ENCODE measurements at places on chromosomes 7 and 10.

GRCh38 chr7:113872981-113873380 lies 45.8 kb downstream of the PPP1R3A start:
- DNase-seq: no peak

- no peak for DNase-seq
Measured at GRCh38 chr7:22723637-22724036, 3.4 kb upstream of the IL6 start.

- DNase-seq: no peak
Measured at GRCh38 chr10:49688920-49689319, 9.5 kb downstream of the C10orf53 start.

DNA sequence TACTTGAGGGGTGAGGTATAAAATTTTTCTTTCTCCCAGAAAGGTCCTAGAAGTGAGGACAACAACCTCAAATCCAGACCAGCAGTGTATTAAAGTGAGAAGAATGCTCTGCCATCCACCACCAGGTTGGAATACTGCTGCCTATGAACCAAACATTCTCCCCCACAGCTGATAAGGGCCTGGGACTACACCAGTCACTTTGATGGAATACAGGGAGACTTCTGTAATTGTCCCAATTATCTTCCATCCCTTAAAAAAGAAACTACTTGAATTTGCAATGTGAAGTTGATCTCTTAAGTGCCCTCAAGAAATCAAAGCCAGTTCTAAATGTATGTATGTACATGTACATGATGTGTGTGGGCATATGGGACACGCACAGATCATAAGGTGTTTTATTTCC lies 3.0 kb downstream of the TBX20 start:
- no peak for DNase-seq

GRCh38 chr7:80869821-80870751 lies 48.8 kb downstream of the SEMA3C start:
- DNase-seq: no peak

GRCh38 chr7:92880212-92881090 lies 44.1 kb upstream of the CDK6 start:
- DNase-seq: no peak

DNA sequence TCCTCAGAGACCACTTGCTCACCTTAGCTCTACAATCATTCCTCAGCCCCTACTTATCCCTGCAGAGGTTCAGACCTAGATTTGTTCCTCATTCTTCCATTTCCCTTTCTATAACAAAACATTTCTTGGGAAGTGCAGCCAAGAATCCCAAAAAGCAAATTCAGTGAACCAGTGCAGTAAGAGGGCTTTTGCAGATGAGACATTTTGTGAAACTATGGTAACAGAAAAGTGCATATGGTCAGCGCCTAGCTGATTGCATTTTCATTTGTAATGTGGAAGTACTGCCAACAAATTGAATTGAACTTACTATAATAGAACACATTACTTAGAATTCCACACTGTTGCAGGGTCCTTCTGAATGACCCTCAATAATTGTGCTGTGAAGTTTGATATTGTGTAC lies 18.6 kb downstream of the AGMO start:
- no peak for DNase-seq

GRCh38 chr7:149569025-149569725 lies 71.6 kb upstream of the ZNF746 start:
- DNase-seq: no peak

GRCh38 chr10:35388197-35388596 lies 51.9 kb downstream of the CCNY start:
- DNase-seq: no peak

- no peak for DNase-seq
Measured at GRCh38 chr7:132836746-132837145, 245.1 kb downstream of the CHCHD3 start.

DNA sequence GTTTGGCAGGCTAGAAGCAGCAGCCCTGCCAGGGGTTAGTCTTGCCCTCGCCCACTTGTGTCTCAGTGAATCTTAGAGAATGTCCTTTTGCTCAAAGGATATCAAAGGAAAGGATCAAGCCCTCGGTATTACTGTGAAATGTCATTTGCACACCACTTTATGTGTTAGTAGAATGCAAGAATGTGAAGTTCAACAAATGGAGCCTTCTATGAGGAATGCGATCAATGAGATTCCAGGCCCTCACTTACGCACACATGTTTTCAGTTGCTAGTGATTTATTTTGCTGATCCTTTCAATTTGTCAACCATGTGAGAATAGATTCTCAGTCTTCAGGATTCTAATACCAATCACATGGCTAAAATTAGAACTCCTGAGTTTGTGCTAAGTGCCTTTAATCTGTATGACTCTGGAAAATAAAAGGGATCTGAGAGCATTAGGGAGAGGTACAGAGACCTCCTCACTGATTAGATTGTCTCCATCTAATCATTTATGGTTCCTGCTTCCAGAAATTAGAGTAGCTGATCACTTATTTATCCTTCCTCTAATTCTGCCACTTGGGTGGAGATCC lies 123.0 kb upstream of the SP4 start:
- no peak for DNase-seq

GRCh38 chr7:156374335-156374734 lies 266.2 kb upstream of the RNF32 start:
- DNase-seq: no peak

DNA sequence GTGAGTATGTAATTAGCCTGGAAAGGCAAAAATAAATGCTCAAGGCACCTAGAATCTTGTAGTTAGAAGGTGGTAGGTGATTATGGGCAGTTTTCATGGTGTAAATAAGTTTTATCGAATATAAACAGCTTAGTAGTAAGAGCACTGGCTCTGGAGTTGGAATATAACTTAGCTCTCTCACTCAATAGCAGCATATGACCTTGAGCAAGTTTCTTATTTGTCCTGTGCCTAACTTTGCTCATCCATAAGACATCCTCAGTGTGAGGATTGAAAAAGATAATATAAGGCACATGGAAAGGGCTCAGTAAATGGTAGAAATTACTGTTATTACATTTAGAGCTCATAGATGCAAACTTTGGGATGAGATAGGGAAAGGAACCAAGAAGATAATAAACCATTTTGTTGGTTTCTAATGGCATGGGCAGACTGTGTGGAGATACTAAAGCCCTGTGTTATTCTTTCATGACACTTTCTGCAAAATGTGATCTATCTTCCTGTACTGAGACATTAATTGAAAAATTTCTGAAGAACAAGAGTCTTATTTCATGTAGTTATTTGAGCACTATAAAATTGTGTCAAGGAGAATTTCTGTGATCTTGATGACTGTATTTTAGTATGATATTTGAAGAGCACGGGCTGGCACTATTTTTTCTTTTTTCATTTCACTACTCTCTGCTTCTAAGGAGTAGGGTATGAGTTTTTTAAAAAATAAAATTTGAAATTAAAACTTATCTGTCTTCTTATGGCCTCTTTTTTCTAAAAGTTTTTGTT lies 3.1 kb downstream of the SLK start:
- no peak for DNase-seq

GRCh38 chr7:36986948-36987724 lies 262.8 kb upstream of the AOAH start:
- DNase-seq: peak; percentile 45

DNA sequence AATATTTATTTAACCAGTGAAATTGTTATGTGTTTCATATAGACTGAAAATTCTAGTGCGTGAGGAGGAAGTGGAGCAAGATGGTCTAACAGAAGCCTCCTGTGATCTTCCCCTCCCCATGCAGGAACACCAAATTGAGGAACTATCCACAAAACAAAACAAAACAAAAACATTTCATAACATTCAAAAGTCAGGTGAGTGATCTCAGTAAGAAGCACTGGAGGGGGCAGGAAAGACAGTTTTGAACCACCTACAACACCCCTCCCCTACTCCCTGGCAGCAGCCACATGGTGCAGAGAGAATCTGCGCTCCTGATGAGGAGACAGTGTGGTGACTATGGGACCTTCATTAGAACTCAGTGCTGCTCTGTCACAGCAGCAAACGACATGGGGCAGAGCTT lies 221.9 kb upstream of the SEMA3C start:
- DNase-seq: no peak

- no peak for DNase-seq
Measured at GRCh38 chr10:8628351-8628750, 573.9 kb downstream of the GATA3 start.

DNA sequence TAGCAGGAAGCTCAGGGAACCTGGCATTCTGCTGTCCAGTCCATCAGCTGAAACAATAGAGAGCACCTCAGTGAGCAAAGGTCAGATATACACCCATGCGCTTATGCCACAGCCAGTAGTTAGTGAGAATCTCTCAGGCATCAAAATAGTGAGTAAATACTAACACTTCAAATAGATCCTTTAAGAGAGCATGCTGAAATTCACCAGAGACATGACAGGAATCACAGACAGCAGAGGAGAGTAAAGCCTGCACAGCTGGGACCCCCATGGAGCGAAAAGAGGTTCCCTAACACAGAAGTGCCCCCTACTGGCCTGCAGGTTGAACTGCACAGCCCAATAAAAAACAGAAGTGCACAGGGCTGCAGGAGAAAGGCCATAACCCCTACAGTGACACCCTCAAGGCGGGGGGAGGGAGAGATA lies 57.6 kb upstream of the ANTXRL start:
- DNase-seq: no peak

GRCh38 chr10:15300697-15301096 lies 70.4 kb downstream of the FAM171A1 start:
- DNase-seq: no peak

DNA sequence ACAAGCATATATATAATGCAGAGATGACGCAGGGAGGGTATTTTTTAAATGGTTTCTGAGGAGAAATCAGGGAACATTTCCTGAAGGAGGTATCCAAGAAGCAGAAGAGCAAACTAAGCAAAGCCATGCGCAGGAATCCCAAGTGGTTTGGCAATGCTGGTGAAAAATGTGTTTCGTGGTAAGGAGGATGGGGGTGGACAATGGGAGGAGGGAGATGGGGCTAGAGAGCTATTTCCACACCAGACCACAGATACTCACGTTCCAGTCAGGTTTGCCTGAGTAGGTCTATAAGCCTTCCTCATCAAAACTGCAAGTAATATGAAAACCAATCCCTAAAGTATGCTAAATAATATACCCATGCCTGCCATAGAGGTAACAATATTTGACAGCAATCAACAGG lies 223.7 kb upstream of the MKLN1 start:
- no peak for DNase-seq

DNA sequence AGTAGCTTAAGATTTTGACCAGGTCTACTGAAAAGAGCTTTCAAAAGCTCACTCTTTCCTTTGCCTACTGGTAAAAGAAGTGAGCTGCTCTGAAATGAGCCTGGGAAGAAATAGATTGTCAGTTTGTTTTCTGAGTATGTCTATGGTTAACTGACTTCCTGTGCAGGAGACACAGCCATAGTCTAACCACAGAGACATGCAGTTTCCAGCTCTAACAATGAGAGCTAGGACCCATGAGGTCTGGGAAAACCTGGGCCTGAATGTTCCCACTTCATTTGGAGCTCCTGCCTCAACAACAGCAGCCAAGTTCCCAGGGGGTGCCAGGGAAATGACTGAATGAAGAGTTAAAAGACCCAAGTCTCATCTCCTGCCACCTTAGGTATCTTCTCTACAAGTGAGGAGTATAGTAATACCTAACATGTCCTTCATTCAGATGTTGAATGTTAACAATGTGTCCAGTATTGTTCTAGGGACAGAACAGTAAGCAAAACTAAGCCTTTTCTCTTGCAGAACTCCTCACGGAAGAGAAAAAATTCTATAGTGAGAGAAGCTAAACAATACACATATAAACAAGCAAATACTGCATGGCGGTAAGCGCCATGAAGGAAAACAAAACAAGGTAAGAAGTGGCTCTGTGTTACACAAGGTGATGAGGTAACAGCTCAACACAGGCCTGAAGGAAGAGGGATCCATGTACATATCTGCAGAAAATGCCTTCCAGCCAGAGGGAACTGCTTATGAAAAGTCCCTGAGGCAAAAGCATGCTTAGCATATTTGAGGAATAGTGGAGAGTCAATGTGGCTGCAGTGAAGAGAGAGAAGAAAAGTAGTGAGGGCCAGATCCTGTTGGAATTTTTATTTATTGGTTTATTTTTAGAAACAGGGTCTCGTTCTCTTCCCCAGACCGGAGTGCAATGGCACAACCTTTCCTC lies 26.4 kb upstream of the ANKRD1 start:
- no peak for DNase-seq

DNA sequence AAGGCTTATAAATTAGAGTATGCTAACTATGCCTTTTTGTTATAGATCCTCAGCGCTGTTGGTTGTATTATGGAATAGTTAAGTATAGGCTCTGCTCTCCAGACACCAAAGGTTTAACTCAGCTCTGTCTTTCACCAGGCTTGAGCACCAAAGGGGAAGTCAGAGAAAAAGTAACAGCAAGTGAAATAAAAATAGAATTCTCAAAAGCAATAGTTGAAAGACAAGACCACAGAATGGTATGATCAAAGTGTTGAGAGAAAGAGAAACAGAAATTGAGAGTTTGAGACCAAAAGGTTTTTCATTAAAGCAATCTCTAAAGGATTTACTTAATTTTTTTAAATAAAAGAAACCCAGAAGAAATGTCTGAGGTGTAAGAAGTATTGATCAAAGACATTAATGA lies 529.8 kb upstream of the C7orf33 start:
- no peak for DNase-seq

- no peak for DNase-seq
Measured at GRCh38 chr10:51937308-51938140, 238.1 kb upstream of the CSTF2T start.

GRCh38 chr7:66443946-66444345 lies 184.7 kb upstream of the KCTD7 start:
- DNase-seq: no peak

DNA sequence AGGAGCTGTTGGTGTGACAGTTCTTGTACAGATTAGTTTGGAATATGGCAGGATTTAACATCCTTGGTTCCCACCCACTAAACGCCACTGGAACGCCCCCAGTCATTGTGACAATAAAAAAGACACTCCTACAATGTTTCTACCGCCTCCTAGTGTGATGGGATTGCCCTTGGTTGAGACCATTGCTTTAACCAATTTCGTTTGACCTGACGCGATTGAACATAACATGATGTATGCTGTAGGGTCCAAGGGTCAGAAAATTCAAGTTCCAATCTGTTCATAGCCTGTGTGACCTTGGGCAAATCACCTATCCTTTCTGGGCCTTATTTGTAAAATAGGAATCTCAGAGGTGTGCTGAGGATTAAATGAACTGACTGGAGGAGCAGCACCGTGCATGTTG lies 12.5 kb downstream of the MXI1 start:
- no peak for DNase-seq

DNA sequence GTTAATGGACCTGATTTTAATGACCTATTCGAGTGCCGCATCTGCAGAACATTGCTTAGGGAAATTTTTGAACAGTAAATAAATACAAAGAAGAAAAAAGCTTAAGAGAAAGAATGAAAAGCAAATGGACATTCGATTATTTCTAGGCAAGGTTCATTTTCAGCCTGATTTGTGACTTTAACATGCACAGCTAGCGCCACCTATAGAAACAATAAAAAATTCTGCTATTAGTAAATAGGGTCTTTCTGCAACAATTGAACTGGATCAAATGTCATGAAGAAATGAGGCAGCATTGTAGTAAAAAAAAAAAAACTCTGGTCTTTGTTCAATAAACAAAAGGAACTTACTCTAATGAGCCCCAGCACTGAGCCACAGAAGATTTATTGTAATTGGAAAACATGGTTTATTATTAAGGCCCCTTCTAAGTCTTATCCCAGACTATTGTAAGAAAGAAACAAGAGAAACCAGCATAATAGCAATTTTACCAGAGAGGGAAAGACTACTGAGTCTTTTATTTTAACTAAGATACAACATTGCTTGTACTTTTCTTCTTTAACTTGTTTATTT lies 41.4 kb upstream of the GHITM start:
- DNase-seq: no peak

- no peak for DNase-seq
Measured at GRCh38 chr7:76294344-76295024, 8.0 kb upstream of the HSPB1 start.

GRCh38 chr10:57925045-57925444 lies 342.6 kb downstream of the IPMK start:
- no peak for DNase-seq
